A172 (cell line): ENCODE measurements at places on chromosomes 3 and 15. TPM values are rescaled to one million over a fixed set of nuclear protein-coding genes. Genes with fewer than 3 reads are reported as not detected.

Gene RTP1
- total RNA-seq = not detected in 2 replicates

Gene CEMIP
- total RNA-seq = 7.3 and 18.1 TPM in 2 replicates

Gene CLRN1
- total RNA-seq = not detected in 2 replicates

Gene GCHFR
- 1.6 TPM in 1 of 2 replicates, not detected in the other for total RNA-seq

GRCh38 chr3:131794766-131795388 is 239.9 kb downstream of the CPNE4 start:
- DNase-seq = peak; percentile 56

DNA sequence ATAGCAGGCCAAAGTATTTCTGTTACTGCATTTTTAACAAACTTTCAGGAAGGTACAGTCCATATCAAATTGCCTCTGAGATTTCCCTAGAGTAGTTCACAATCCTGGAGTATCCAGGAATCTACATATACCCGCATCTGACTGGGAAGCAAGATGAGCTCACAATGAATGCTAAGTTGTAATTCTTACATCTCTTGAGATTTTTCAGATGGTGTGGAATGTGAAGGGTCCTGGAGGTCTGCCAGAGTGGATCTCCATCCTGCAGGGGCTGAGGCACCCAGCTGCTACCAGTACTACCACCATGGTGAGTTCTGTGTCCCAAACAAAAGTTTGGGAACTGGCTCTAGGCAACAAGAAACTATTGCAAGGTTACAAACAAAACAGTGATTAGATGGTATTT is 156.7 kb upstream of the CCDC54 start:
- no peak for DNase-seq

DNA sequence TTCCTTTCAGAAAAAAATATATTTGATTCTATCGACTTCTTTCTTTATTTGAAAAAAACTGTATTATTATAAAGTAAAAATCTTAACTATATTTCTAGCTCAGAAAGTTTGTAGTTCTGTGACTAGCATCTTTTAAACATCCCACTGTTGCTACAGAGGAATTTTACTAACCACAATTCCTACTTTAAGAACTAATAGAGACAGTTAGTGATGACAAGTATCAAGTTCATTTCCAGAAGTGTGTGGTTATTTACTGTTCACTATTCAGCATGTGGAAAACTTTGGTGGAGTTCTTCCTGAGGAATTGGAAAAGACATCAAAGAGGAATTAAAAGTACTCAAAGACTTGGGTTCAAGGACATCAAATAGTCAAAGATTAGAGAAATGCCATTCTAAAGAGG is 524.1 kb upstream of the CBLB start:
- DNase-seq = no peak
